GM04503 (cell line): ENCODE measurements at places on chromosomes 2 and 18.

- DNase-seq: no peak
Measured at GRCh38 chr2:171309455-171310286, 124.1 kb downstream of the METTL8 start.

DNA sequence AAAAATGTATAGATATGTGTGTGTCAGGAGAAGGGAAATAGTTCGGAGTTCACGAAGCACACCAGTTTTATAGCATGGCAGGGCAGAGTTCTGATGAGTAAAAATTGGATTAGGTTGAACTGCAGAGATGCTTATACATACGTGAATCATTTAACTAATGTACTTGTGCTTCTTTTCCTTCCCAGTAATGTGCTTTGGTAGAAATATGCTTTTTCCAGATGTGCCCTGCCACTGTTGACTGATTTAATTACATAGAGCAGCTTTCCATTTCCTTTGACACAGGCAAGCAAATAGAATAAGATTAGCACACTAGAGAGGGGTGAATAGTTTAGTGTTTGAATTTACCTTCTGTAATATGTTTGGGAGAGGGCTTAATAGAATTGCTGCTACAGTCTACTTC is 28.9 kb upstream of the ARMC9 start:
- DNase-seq: no peak

DNA sequence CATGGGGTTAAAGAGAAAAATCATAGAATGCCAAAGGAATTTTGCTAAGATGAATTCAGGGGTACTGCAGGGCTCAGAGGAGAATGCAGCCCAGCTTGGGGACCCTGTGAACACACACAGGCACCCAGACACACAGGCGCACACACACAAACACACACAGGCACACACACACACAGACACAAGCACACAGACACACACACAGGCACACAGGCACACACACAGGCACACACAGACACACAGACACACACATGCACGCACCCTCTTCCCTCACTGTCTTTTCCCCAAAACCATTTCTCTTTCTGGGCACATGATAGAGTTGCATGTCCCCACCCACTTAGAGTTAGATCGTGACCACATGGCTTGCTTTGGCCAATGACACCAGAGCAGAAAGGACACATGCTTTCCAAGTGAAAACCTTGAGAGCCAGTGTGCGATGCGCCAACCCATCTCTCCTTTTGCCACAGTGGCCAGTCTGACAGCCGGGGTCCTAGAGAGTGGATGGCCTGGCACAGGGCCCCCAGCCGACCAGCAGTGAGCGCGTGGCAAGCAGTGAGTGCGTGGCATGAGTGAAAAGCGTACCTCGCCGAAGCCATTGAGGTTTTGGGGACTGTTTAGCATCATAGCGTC is 163.3 kb downstream of the KLHL29 start:
- DNase-seq: no peak

DNA sequence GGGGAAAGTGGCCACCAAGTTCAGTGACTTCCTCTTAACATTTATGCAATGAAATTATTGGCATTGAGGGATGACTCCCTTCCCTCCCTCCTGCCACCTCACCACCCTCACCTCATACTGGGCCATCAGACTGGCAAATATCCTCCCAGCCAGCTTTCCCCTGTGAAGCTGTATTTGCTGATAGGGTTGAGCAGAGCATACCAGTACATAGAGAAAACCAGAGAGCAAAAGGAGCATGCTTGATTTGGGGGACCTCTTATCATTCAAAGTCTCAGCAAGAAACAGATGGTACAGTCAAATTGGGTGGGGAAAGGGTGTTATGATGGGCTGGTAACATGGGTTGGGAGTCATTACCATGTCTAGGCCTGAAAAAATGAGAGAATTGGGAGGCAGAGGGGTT is 19.1 kb upstream of the B3GNT2 start:
- DNase-seq: no peak

DNA sequence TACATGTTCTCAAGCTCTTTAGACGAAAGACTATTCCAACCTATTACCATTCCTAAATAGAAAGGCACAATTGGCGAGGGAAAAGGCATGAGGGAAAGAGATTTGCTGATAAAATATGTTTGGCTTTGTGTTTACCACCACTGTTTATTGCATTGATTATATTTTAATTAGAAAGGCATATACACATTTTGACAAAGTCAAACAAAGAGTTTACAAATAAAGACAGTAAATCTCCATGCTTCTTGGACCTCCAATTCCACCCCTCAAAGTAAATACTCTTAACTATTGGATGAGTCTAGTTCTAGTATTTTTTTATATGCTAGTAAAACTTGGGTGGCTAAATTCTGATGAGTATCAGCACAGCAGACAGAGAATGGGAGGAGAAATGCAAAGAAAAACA is 521.4 kb downstream of the FBXO15 start:
- no peak for DNase-seq

GRCh38 chr2:227822416-227823003 is 8.9 kb downstream of the CCL20 start:
- no peak for DNase-seq

DNA sequence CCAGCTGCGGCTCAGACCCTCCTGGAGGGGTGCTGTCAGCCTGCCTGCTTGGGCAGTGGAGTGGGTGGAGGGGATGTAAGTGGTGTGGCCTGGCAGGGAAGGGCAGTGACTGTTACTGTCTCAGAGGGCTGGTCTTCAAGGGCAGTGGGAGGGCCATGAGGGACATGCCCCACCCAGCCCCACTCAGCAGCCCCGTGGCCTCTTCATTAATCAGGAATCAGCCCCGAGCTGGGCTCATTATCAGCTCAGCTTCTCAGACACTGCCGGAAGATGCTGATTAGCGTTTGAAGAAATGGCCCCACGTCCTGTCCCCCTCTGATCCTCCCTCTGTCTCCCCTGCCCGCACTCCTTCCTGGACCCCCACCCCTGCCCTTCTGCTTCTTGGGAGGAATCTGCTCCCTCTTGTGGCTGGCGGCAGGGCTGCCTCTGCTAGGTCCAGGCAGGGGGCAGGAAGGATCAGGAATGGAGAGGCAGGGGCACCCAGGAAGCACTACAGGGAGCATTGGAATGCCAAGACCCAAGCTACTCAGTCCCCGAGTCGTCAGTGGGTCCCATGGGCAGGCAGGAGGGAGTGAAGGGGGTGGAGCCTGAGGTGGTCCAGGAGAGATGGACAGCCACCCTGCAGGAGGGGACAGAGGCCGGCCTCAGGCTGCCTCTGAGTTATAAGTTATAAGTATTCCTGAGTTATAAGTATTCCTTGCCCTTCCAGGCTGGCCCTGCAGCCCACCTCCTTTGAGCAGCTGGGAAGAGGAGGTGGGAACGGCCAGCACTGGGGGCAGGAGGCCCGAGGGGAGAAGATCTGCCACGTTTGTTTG is 7.0 kb downstream of the ASIC4 start:
- no peak for DNase-seq

GRCh38 chr2:118737684-118738083 is 109.8 kb downstream of the EN1 start:
- DNase-seq: no peak

- DNase-seq: no peak
Measured at GRCh38 chr2:241157841-241158545, 7.7 kb downstream of the PPP1R7 start.

DNA sequence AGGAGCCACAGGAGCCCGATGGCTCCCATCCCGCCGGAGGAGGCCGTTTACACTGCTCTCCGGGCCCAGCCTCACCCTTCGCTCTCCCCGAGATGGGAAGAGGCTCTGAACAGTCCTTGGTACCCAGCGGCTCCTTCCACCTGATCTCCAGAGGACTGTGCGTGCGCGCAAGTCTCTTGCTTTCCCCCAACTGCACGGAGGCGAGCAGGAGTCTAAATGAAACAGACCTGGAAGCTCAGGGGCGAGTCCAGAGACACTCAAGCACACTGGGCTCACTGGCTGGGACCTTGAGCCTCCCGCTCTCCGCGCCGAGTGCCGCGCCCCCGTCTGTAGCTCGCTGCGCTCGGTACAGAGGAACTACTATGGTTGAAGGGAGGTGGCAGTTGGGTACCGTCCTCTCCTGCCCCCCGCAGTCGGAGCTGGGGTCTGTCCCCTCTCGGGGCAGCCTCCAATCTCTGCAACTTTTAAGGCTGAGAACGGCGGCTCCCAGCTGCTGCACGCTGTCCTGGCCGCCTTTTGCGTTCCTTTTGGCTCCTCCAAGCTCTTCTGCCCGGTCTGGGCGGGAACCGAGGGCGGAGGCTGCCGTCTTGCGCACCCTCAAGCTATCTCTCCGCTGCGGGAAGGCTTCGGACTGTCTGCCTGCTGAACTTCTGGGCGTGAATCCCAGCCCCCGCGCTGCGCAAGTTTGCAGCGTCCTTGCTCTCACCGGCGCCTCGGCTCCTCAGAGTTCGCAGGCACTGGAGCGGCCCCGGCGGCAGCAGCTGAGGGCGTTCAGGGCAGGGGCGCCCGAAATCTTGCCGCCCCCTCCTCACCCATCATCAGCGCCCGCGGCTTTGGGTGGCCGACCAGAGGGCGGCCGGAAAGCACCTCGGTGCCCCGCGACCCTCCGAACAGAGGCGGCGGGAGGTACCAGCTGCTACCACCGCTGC is 491 bp downstream of the ALK start:
- DNase-seq: no peak

GRCh38 chr2:39435741-39436591 is 1.1 kb downstream of the MAP4K3 start:
- DNase-seq: no peak

DNA sequence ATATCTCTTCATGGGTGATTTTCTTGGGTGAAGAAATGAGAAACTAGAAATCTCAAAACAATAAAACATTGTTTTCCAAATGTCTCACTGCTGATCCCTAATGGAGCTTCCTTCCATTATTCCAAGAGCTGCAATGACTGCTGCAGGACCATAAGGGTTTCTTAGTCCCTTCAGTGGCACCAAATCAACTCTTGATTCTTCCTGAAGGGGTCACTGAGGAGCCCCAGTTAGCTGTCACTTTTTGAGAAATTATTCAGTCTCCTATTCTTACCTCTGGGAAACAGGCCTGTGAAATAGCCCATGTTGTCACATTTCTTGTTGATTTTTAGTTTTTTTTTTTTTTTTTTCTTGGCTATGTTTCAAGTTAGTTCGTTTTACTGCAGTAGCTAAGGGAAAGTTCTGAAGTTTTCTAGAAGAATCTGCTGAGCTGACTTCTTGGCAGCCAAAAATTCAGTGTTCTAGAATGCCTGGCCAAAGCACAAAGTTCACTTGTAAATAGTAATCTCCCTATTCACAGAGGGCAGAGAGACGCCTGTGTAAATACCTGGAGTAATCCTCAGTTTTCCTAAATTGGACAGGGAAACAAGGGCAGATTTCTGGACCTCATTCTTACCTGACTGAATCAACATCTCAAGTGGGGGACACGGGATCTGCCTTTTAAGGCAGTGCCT is 480.0 kb downstream of the RIT2 start:
- no peak for DNase-seq
